ENCODE measurements at places on chromosomes 6 and 20.

- DNase-seq = peak; percentile 80
Measured at GRCh38 chr20:10924644-10925201, 250.9 kb upstream of the JAG1 start.

GRCh38 chr6:7262746-7263518, 50.1 kb downstream of the SSR1 start:
- no peak for DNase-seq

- no peak for DNase-seq
Measured at GRCh38 chr6:74554041-74554440, 651.8 kb downstream of the COL12A1 start.

DNA sequence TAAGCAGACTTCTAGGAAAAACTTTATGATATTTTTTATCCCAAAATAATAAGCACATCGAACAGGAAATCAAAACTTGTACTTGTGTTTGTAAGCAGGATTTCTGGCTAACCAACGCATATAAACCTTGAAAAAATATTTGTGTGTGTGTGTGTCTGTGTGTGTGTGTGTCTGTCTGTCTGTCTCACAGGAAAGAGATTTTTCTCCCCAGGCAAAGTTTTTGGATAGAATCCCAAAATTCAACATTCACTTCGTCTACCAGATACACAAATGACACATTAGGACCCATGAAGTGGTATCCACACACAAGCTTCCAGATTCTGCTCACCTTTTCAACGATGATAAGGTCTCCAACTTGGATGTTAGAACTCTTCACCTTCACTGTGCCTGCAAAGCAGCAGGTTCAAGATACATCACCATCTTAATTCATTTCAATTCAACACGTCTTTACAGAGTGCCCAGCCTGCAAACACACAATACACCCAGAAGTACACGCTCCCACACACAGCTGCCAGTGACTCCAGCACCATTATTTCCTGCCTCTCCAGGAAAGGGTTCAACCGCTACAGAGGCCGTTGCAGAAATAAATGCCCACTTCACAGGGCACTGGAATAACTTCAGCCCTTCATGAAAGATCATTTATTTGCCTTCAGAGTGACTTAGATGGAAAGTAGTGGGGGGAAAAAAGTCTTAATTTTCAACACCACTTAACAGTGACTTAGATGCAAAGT, 70.9 kb downstream of the ATP9A start:
- DNase-seq = no peak

GRCh38 chr6:39451831-39452230, 129.3 kb upstream of the KCNK16 start:
- DNase-seq = no peak
